Activated naive CD8-positive, alpha-beta T cell treated with anti-CD3 and anti-CD28 coated beads, Interleukin-2, amount 50 U/mL, for 16 hours (primary cell): ENCODE measurements at places on chromosomes 4 and X.

GRCh38 chrX:134801267-134801666 lies 143.0 kb upstream of the PLAC1 start:
- DNase-seq = no peak

- no peak for DNase-seq
Observed at GRCh38 chr4:108060164-108060563, 70.5 kb downstream of the HADH start.

GRCh38 chr4:179307297-179308136 lies 1865.3 kb upstream of the AGA start:
- DNase-seq = no peak

GRCh38 chr4:56690393-56690792 lies 9.3 kb upstream of the HOPX start:
- DNase-seq = no peak

GRCh38 chrX:8906299-8906938 lies 105.2 kb upstream of the FAM9A start:
- no peak for DNase-seq

DNA sequence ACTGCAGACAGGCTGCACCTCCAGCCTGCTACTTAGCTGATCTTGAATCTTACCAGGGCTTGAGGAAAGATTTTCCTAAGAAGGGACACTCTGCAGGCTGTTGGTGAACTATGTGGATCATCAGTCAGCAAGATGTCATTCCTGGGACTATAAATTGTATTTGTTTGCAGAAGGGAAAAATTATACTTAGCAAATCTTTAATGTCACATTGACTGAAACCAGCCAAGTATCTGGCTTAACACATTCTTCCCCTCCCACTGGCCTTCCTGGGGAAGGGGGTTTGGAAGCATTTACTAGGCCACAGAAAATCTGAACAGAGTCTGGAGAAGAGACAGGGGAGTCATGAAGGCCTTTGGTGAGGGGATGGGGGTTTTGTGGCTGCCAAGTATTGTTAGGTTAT lies 156.7 kb upstream of the EOLA2 start:
- no peak for DNase-seq

GRCh38 chr4:14615671-14616070 lies 386.6 kb upstream of the CPEB2 start:
- no peak for DNase-seq

- no peak for DNase-seq
Observed at GRCh38 chr4:28009541-28009940, 1148.9 kb downstream of the STIM2 start.

DNA sequence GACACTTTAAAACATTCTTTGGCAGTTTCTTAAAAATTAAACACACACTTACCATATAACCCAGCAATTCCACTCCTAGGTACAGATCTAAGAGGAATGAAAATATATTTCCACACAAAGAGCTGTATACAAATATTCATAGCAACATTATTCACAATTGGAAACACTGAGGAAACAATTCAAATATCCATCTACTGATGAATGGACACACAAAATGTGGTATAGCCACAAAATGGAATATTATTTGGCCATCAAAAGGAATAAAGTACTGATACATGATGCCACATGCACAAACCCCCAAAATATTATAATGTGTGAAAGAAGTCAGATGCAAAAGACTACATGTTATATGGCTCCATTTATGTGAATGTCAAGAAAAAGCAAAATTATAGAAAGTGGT lies 70.9 kb downstream of the HS6ST2 start:
- no peak for DNase-seq

GRCh38 chrX:100625985-100626491 lies 10.6 kb downstream of the TSPAN6 start:
- DNase-seq = no peak

DNA sequence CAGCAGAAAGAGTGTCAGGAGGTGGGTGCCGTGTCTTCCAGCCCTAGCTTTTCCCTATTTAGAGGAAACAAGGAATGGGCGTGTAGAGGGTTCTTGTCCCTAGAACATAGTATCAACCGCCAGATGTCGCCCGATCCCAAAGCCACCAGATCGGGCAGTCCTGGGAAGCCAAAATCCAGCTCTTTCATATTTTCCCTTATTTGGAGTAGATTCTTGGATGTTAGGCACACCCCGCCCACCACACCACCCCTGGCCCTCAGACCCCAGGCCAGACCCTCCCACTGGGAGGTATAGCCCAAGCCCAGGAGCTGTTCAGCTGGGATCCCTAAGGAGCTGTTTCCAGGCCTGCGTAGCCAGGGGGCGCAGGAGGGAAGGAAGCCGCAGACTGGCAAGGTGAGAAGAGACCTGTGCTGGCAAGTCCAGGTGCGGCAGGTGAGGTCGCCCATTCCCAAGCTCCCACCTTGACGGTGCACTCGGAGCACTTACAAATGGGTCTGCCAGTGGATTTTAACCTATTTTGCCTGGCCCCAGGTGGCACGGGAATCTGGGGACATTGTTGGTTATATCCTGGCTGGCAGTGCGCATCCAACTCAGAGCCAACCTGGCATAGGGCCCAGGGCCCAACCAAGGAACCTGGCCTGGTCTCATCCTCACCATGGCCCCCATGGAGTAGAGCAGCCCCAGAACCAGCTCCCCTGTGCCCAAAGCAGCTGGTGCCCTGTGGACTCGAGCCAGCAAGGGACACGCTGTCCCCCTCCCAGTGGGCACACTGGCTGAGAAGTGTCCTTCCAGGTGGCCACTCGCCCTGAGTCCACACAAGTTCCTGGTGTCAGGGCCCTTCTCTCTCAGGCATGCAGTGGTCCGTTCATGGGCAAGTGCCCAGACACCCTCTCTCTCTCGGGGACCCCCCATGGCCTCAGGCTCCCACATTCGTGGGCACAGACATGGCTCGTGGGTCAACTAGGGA lies 811 bp downstream of the FLNA start:
- no peak for DNase-seq

DNA sequence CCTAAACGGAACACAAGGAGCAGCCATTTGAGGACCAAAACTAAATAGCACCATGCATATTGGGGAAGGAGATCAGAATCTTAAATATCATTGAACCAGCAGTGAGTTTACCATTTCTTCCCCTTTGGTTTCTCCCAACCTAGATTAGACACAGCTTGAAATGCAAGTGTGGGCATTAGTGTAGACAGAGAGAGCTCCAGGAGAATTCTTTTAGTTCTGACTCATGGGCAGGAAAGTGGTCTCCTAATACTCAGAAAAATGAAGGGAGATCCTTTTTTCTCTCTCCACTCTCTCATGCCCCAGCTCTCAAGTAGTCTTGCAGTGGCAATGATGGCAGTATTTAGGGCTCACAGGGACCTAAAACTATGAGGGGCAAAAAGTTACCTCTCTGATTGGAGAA lies 567.9 kb downstream of the INPP4B start:
- no peak for DNase-seq

GRCh38 chr4:101183221-101183620 lies 164.1 kb downstream of the PPP3CA start:
- DNase-seq = no peak

GRCh38 chr4:121462660-121463261 lies 81.9 kb upstream of the QRFPR start:
- no peak for DNase-seq

GRCh38 chrX:130171446-130172126 lies at the start of gene RAB33A:
Gene RAB33A, plus strand, starts transcription at chrX:130171962. Its CDS starts 101 bp downstream, at chrX:130172063.
- DNase-seq = no peak

GRCh38 chr4:141642711-141643110 lies 6.3 kb downstream of the IL15 start:
- DNase-seq = no peak

DNA sequence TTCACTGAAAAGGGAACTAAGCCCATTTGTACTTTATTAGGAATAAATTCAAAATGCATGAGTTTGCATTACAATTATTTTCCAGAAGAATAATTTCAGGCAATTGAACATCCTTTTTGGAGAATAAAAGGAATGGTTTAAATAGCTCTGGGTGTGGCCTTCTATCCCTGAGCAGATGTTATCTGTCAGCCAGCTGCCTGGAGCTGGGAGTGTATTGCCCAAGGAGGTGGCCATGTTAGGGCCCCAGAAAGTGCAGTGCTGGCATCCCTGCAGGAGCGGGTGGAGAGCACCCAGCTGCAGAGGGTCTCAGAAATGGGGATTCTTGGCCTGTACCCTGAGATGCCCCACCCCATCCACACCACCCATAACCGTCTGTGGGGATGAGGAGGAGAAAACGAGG lies 21.6 kb upstream of the VEGFD start:
- DNase-seq = no peak

DNA sequence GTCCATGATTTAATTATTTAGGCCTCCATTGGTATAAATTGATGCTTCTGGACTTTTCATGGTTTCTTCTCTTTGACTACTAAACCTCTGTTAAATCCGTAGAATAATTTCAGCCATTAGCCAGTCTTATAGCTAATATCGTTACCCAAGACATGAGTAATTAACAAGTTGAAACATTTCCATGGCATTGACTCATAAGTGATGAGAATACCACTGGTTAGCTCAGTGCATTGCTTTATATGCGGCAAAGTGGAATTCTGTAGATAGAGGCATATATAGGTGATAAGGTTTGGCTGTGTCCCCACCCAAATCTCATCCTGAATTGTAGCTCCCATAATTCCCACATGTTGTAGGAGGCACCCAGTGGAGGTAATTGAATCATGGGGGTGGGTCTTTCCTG lies 80.6 kb downstream of the VCX2 start:
- no peak for DNase-seq

DNA sequence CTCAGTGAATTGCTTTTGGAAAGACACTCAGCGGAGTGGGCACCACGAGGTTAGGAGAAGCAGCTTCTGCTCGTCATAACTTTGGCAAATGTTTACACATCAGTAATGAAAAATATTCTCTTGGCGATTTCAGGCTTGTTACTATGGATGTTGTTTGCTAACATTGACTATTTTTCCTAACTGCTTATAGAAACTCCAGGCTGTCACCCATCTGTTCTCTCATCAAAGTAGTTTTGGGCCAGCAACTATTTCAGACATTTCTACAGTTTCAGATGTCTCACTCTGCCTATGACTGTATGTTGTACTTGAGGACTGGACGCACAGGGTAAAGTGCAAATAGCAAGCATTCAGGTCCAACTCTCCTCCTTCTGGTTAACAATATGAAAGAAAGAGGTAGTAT lies 346.7 kb downstream of the TRIML1 start:
- no peak for DNase-seq

- no peak for DNase-seq
Observed at GRCh38 chr4:38857354-38858096, 908 bp upstream of the TLR6 start.

DNA sequence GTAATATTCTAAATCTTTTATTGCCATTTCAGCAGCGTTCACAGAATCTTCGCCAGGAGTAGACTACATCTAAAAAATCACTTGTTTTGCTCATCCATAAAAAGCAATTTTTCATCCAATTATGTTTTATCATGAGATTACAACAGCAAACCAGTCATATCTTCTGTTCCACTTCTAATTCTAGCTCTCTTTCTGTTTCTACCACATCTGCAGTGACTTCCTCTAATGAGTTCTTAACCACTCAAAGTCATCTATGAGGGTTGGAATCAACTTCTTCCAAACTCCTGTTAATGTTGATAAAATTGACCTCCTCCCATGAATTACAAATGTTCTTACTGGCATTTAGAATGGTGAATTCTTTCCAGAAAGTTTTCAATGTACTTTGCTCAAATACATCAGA lies 174.4 kb upstream of the BRWD3 start:
- no peak for DNase-seq

DNA sequence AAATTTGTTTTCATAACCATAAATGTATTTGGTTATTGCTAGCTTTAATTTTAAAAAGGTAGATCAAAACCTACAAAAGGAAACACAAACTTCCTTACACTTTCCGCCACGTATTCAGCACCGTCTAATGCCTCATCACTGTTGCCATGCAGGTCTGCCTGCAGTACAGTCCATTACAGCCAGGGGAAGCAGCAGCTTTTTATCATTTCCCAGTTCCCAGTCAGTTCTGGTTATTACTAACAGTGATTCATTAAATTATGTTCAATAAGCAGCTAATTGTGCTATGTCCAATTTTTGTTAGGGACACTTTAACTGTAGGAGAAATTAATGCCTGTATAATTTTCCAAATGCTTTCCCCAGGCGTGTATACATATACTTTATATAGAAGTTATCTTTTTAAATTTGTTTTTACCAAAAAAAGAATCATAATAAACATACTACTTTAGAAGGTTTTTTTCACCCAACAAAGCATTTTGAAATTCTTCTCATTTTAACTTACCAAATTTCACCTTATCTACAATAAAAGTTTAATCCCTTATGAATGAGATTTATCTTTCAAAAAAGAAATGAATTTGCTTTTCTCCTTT lies 93.3 kb downstream of the ANXA3 start:
- DNase-seq = no peak

DNA sequence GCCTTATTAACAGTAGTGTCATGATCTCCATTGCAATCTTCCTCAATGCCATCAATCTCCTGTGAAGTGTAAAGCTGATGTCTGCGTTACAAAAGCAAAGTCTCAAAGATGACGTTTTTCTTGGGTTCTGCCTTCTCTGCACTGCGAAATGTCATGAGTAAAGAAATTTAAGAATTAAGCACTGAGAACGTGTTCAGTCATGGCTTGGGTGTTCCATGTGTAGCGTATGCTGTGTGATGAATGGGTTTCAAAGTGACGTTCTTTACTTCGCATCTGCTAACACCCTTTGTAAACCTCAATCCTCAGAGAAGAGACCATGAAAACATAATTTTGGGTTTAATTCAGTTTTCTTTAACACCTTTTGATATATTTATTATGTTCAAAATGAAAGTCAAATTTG lies 999 bp downstream of the NAP1L5 start:
- no peak for DNase-seq

- no peak for DNase-seq
Observed at GRCh38 chr4:28378109-28378830, 1517.6 kb downstream of the STIM2 start.

DNA sequence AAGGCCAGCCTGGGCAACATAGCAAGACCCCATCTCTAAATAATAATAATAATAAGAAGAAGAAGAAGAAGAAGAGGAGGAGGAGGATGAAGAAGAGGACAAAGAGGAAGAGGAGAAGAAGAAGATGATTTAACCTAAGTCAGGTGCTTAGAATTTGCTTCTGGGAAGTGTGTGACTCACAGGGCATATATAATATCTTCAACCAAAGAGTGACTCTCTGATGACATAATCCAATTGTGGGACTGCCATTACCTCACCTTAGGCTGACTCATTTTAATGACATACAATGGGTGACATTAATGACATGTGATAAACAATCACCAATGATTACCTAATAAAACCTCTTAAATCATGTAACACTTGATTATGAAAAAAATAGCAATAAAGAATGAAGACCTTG lies 32.7 kb upstream of the MBTPS2 start:
- DNase-seq = no peak

DNA sequence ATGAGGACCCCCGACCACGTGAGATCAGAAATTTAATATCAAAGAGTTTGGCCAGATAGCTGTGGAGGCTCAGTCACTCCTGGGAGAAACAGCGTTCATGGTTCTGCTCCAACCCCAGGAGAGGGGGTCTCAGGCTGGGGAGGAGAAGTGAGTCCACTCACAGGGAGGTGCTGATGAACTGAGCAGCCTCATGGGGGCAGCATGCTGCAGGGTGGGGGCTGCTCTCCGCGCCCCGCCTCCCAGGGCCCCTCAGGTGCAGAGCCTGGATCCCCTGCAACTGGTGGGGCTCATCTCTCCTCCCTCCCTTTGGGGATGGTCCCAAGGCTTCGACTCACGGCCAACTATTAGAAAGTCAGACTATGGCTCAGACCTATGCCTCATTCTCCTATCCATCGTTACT lies 26.6 kb upstream of the C4orf50 start:
- DNase-seq = no peak

- DNase-seq = no peak
Observed at GRCh38 chr4:130576218-130576617, 1480.3 kb downstream of the C4orf33 start.
